Spinal cord (tissue), 10 donors: ENCODE measurements at places on chromosomes 7 and 10. TPM values are rescaled to one million over a fixed set of nuclear protein-coding genes. Genes with fewer than 3 reads are reported as not detected.

DNA sequence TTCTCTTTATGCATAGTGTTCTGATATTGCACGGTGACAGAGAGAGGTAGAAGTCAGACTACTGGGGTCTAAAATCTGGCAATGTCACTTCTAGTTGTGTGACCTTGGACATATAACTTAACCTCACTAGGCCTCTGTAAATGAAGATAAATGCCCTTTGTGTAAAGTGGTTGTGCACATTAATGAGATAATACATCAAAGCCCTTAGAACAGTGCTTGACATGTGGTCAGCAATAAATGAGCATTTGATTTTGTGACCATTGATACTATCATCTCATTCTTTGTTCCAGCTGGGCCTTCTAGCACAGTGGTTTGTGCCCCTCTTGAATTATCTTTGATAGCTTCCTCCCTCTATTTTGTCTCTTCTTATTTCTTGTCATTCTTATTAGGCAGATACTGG, 74.1 kb upstream of the C10orf90 start:
- no peaks in the 10 kb centered on the region for H3K36me3 ChIP-seq
- no peak overlapping the region for H3K4me3 ChIP-seq
- H3K27ac ChIP-seq = no peak overlapping the region
- no peaks in the 10 kb centered on the region for H3K27me3 ChIP-seq

DNA sequence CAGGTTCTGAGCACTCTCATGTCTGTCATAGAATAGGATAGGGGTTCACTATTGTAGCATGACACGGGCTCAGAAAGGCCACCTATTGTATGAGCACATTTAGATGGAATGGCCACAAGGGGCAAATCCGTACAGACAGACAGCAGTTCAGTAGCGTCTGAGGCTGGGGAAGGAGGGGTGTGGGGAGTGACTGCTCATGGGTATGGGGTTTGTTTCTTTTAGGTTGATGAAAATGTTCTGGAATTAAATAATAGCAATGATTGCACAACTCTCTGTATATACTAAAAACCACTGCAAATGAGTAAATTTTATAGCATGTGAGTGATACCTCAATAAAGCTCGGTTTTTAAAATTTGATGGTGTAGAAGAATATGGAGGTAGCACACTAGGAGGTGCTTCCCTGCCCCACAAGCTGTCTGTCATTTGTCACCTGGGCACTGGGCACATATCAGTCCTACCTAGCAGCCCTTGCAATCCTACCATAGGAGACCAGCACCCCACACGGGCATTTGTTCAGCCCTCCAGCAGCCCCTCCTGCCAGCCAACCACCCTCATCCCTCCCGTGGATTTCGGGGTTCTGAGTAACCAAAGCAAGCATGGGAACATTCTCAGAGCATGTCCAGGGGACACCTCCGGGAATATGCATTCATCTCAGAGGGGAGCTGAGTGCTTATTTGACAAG, 35.2 kb downstream of the KCNMA1 start:
- no peak for DNase-seq
- H3K27me3 ChIP-seq = peaks cover 3% of the 10 kb centered on the region
- H3K4me1 ChIP-seq = peaks cover 12% of the 10 kb centered on the region
- no peaks in the 10 kb centered on the region for H3K36me3 ChIP-seq

The CCDC3 gene
- total RNA-seq = 65.1 TPM

GRCh38 chr7:140683657-140684056, 10.9 kb downstream of the ADCK2 start:
- H3K27me3 ChIP-seq = no peaks in the 10 kb centered on the region
- peak overlapping the region; percentile 52 for H3K27ac ChIP-seq
- peaks cover 12% of the 10 kb centered on the region for H3K4me1 ChIP-seq
- no peak for DNase-seq
- H3K36me3 ChIP-seq = peaks cover 62% of the 10 kb centered on the region
- no peak overlapping the region for H3K4me3 ChIP-seq

DNA sequence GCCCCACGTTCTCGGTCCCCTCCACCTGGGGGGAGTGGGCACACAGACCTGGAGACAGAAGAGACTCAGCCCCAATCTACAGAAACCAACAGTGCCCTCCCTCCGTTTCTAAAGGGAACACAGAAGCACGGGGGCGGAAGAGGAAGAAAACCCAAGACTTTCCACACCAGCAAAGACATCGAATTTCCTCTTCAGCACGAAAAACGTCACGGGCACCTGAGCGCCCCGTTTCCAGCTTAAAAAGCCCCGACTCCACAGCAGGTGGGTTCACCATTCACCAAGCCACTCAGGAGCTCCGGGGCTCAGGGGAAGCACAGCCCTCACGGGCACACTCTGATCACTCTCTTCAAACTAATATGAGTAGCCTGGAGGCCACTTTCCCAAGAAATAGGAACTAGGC, 19.6 kb downstream of the NUDT1 start:
- H3K27me3 ChIP-seq = no peaks in the 10 kb centered on the region
- H3K4me3 ChIP-seq = no peak overlapping the region
- DNase-seq = no peak
- no peaks in the 10 kb centered on the region for H3K4me1 ChIP-seq
- no peak overlapping the region for H3K27ac ChIP-seq

- H3K27ac ChIP-seq = no peak overlapping the region
- H3K4me1 ChIP-seq = no peaks in the 10 kb centered on the region
- H3K36me3 ChIP-seq = no peaks in the 10 kb centered on the region
- no peak overlapping the region for H3K4me3 ChIP-seq
These were observed 124.0 kb downstream of the CNNM2 start for GRCh38 chr10:103042129-103042528.

The CTAGE15 gene
- total RNA-seq = 0.50 TPM

- H3K27me3 ChIP-seq = no peaks in the 10 kb centered on the region
- no peak overlapping the region for H3K27ac ChIP-seq
- H3K4me3 ChIP-seq = no peak overlapping the region
- H3K36me3 ChIP-seq = no peaks in the 10 kb centered on the region
- no peak for DNase-seq
These were observed 312.4 kb downstream of the CALN1 start for GRCh38 chr7:72099784-72100183.
